ENCODE measurements at places on chromosomes 7 and 10.

GRCh38 chr7:71752171-71752935 is 620.4 kb downstream of the GALNT17 start:
- DNase-seq = peak; percentile 64

- DNase-seq = no peak
These were observed 163.3 kb downstream of the THSD7A start for GRCh38 chr7:11668727-11669126.

DNA sequence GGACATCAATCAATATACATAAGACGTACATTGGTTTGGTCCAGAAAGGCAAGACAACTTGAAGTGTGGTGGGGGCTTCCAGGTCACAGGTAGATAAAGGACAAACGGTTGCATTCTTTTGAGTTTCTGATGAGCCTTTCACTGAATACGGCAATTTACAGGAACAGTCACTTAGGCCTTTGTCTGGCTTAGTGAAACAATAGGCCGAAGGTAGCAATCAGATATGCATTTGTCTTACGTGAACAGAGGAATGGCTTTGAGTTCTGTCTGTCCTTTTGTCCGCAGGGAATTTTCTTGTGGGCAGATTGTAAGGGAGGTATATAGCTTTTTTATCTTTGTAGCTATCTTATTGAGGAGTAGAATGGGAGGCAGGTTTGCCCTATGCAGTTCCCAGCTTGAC is 10.8 kb upstream of the STN1 start:
- DNase-seq = no peak

GRCh38 chr7:155257482-155258225 is 40.0 kb upstream of the INSIG1 start:
- DNase-seq = peak; percentile 96

DNA sequence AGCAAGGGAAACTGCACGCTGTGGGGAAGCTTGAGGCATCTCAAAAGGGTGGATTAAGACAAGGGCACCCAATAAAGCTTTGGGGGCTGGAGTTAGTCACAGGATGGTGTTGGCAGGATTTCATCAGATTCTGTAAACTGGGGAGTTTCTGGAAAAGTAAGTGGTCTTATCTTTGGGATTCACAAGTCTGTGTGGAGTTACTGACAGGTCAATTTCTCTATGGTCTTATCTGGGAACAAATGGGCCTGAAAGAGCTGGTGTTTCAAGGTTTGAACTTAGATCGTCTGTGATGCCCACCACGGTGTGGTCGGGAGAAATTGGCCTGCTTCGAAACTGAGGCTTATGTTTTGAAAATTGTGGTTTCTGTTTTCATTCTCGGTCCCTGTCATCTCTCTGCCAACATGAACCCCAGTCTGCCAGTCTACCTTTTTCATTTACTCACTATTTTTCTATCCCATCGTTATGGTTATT is 23.8 kb upstream of the AOAH start:
- DNase-seq = peak; percentile 40

Data from Daoy (cell line).